ENCODE measurements at places on chromosomes 7 and 10.
A peak's percentile ranks its signal among the peaks of the same experiment; 100 is the strongest.

DNA sequence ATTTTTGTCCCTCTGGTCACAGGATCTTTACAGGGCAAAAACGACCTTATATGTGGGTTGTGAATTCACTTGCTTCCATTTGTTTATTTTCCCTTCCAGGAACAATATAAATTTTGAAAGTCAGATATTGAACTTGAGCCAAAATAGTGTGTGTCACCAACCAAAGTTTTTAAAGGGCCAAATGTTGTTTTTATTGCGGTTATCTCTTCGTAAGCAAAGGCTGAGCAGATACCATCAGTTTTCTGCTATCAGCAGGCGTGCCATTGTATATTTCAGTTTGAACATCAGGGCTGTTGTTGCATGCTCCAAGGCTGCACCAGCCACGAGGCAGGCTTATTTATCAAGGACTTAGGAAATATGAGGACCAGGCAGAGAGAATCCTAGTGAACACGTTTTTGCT lies 160.3 kb downstream of the PAXIP1 start:
- no peak for DNase-seq

DNA sequence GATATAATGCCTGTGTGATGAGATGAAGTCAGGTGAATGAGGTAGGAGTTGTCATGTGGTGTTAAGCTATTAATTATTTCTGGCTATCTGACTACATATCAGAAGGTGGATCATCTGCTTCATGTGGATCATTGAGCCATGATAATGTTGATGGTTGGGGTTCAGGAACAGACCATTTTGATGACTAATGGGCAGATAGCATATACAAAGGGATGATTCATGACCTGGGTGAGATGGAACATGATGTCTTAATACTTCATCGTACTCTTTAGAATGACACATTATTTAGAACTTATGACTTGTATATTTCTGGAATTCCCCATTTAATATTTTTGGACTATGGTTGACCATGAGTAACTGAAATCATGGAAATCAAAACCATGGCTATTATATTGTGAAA lies 155.1 kb downstream of the OR13A1 start:
- no peak for DNase-seq

DNA sequence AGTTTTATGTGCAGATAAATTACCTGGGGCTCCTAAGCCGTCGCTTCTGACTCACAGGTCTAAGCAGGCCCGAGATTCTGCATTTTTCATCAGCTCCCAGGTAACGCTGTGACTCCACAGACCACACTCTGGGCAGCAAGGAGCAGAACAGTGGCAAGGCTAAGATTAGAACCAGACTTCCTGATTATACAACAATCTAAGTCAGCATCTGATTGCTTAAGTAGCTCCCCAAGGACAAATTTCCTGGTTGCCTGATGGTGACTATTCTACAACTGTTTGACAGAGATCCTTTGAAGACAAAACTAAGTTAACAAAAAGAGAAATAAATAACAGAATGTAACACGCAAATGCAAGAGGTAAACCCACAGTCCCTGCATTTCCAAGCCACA lies 69.0 kb downstream of the CREB3L2 start:
- no peak for DNase-seq

DNA sequence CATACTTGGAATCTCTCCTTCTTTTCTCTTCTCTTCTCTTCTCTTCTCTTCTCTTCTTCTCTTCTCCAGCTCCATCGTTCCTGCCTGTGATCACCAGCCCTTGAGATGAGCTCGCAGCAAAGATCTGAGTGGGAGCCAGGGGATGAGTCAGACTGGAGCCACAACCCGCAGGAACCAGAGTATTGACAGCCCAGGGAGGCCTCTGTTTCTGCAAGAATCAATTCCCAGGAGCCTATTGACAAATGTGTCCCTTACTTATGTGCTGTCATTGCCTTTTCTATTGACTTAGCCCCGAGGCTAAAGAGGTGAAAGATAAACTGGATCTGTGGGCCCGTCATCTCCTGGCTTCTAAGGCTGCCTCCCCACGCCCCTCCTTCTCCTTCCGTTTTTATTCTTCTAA lies 13.1 kb upstream of the HABP2 start:
- DNase-seq, result no peak

- DNase-seq, result peak; percentile 45
These were observed 6.8 kb upstream of the ZCCHC24 start for GRCh38 chr10:79452174-79452611.
